ENCODE measurements at places on chromosomes 2 and 18.

DNA sequence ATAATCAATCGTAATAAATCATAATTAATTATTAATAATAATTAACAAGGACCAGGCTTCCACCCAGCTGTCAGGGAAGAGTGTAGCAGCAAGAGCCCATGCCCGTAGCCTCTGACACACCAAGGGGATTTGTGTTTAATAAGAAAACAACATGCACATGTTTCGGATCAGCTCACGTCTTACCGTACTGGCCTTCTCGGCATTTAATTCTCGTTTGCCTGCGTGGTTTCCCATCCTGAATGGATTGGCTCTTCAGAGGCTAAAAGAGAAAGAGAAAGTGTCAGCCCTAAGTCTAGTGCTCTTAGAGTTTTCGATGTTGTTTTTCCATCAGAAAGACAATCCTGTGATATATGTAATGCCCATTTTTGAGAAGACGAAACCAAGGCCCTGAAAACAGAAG is 27.6 kb downstream of the MBP start:
- DNase-seq: no peak

DNA sequence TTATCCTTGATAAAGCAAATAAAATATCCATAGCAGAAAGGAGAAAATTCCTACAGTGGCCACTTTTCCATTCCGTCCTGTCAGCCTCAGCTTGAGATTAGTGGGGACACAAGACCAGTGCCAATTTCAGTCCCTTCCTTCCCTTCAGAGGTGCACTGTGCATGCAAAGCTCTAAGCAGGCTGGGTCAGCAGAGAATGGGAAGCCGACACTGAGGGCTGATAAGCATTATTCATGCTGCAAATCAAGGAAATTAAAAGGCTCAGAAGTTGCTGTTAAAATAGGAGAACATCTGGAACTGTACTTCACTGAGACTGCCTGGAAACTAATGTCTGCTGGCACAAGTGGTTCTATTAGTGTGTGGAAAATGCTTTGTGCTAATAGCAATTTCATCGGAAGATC is 534.3 kb downstream of the ADCYAP1 start:
- no peak for DNase-seq

DNA sequence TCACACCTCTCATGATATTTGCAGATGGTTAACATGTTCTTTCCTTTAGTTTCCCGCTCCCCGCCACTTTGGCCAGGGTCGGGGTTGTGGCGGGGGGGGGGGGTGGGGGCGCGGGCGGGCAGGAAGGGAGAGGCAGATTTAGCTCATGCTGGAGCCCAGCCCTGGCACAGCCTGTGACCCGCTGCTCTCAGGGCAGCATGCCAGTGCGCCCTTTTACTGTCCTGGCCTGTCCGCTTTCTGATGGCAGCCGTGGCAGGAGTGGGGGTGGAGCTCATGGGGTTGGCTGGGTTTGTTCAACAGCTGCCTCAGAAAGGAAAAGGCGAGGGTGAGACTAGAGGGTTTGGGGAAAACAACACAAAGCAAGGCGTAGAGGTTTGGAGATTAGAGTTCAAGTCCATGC is 56.1 kb downstream of the TNP1 start:
- no peak for DNase-seq

DNA sequence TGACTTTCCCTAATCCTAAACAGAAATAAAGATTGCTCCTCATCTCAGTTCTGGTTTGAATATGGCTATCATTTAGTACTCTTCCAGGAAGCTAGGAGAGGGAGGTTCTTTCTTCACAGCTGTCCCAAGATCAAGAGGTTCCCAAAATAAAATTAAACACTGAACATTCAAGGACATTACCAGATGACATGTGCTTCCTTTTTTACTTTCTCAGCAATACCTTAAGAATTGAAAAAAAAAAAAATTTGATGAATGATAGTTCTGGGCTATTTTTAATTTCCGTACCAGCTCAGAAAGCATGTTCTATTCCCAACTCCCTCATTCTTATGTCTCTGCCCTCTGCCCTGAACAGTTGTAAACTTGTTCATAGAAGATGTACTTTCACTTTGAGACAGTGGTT is 61.7 kb upstream of the MYL1 start:
- DNase-seq: peak; percentile 22

DNA sequence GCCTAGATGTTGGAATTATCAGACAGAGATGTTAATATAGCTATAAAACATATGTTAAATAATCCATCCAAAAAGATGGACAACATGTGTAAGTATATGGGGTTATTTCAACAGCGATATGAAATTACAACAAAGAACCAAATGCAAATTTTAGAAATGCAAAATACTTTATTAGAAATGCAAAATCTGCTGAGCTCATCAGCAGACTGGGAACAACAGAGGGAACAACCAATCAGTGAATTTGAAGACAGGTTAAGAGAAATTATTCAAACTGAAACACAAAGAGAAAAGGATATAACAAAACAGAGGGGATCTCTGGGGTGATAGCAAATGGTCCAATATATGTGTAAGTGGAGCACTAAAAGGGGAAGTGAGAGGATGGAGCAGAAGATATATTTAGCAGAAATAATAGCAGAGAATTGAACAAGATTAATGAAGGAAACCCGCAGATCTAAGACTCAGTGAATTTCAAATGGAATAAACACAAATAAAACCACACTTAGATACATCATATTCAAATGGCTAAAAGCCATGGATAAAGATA is 13.5 kb upstream of the HS6ST1 start:
- DNase-seq: peak; percentile 6

DNA sequence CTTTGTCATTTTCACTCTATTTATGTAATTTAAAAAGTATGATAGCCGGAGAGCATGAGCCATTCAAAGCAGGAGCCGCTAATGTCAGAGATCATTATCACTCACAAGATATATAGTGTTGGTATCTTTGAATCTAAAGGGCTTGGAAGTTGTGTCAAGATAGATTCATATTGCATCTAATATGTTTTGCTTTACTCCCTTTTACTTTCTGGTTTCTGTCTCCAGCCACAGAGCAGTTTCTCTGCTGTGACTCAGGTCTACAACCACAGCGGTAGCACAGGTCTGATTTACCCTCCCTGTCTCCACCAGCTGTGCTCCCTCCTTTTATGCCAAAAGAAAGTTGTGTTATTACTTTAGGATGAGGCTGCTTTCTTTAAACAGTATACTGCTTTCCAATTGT is 424.0 kb downstream of the ARHGAP15 start:
- DNase-seq: no peak

GRCh38 chr2:26849056-26849999 is 1.4 kb downstream of the DPYSL5 start:
- no peak for DNase-seq
